Naive thymus-derived CD4-positive, alpha-beta T cell (primary cell): ENCODE measurements at places on chromosomes 12 and 14. TPM values are rescaled to one million over a fixed set of nuclear protein-coding genes. Genes with fewer than 3 reads are reported as not detected.

DNA sequence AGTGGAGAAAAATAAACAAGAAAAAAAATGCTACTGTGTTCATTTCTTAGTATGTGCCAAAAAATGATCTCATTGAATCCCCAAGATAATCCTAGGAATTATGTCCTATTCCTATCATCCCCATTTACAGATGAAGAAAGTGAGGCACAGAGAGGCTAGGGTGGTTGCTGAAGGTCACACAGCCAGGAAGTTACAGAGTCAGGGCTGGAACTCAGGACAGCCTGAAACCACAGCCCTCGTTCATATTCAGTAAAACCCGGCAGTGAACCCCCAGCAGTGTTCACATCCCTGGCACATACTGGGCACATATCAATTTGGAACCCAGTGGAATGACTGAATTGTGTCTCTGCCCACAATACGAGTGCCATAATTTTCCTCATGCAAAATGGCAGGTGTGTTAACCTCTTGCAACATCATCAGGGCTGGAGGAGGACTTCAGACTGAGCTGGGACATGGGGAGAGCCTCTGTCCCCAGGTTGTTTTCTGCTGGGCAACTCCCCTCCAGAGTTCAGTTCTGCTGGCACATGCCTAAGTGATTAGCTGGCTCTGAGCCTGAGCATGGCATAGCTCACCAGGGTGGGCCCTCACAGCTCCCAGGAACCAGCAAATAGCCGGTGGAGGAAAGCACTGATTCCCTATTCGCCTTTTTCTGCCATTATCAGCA is 2.0 kb upstream of the PPP1CC start:
- no peaks in the 10 kb centered on the region for H3K27me3 ChIP-seq
- DNase-seq, result no peak
- H3K4me1 ChIP-seq, result peaks cover 2% of the 10 kb centered on the region
- no peaks in the 10 kb centered on the region for H3K36me3 ChIP-seq

- no peak overlapping the region for H3K27ac ChIP-seq
- H3K4me3 ChIP-seq, result no peak overlapping the region
- H3K4me1 ChIP-seq, result peaks cover 11% of the 10 kb centered on the region
These were observed 30.6 kb upstream of the SLC2A3 start for GRCh38 chr12:7966563-7966962.

Gene KRT83
- total RNA-seq, result not detected

DNA sequence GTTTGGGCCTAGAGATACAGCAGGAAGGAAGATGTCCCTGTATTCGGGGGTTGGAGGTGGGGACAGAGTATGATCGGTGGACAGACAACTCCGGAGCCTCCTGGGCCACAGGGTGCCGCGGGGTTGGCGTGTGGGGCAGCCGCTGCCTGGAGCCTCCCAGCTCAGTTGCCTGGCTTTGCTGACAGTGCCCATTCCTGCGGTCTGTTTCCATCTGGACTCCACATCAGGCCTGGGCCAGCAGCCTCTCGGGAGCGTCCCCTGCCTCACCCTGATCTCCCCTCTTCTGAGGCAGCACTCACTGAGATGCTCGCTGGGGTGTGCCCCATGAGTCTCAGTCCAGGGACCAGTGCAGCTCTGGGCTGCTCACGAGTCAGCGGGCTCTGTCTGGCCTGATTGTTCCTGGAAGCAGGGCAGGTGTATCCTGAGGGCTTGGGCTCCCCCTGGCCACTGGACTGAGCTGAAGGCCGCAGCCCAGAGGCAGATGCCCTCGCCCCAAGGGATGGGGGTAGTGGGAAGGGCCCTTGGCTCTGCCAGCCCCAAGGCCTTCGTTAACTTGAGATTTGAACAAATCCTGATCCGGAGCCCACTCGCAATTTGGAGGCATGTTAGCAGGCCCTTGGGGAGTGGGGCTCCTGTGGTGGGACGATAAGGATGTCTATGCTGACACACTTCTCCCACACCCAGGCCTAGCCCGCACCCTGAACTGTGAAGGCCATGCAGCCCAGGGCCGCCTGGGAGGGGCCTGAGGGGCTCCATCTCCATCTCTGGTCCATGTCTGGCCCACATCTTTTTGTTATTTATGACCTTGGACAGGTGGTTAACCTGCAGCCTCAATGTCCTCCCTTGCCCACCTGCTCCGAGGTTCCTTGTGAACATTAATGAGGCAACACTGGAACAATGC is 7.5 kb downstream of the HIP1R start:
- H3K4me3 ChIP-seq, result no peak overlapping the region
- no peak for DNase-seq
- H3K4me1 ChIP-seq, result no peaks in the 10 kb centered on the region
- H3K27ac ChIP-seq, result no peak overlapping the region
- no peaks in the 10 kb centered on the region for H3K36me3 ChIP-seq
- H3K27me3 ChIP-seq, result no peaks in the 10 kb centered on the region

- peak overlapping the region; percentile 90 for H3K27ac ChIP-seq
- peak overlapping the region; percentile 82 for H3K4me3 ChIP-seq
- H3K27me3 ChIP-seq, result no peaks in the 10 kb centered on the region
- peaks cover 6% of the 10 kb centered on the region for H3K36me3 ChIP-seq
These were observed 3.1 kb downstream of the DGKA start for GRCh38 chr12:55933799-55934742.

DNA sequence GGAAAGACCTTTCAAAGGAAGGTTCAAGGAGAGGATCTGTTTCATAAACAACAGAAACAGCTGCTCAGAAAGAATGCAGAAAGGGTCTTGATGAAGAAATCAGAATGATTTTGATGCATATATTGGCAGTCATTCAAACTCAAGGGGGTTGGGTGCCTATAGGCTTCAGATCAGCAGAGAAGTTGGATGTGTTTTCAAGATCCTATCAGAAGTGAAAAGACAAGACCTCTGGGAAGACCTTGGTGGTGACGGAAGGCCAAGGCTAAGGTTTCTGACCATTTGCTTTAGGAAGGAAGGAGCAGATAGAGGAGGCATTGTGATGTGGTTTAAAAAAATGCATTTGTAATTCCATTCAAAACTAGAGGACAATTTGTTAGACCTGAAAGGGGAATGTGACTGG is 15.2 kb upstream of the PTPRB start:
- no peaks in the 10 kb centered on the region for H3K27me3 ChIP-seq
- DNase-seq, result no peak
- no peaks in the 10 kb centered on the region for H3K36me3 ChIP-seq
- no peak overlapping the region for H3K27ac ChIP-seq
- no peaks in the 10 kb centered on the region for H3K4me1 ChIP-seq
- no peak overlapping the region for H3K4me3 ChIP-seq

DNA sequence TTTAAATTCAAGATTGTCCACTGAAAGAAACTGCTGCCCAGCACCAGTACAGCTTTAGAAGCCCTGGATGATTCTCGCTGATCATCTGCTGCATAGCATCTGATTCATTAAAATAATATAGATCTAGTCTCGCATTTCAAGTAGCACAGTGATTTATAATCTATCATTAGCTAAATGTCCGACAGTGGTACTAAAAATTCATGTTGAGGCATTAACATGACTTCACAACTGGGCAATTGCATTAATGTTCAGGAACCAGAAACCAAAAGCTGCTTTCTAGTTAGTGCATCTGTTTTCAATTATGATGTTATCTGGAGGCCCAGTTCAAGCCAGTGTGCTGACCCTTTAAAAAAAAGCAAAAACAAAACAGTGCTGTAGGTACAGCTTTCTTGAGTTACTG is 1987.2 kb upstream of the SEL1L start:
- no peaks in the 10 kb centered on the region for H3K27me3 ChIP-seq
- no peak overlapping the region for H3K27ac ChIP-seq

Gene AKAP5
- 0.11 TPM for total RNA-seq

DNA sequence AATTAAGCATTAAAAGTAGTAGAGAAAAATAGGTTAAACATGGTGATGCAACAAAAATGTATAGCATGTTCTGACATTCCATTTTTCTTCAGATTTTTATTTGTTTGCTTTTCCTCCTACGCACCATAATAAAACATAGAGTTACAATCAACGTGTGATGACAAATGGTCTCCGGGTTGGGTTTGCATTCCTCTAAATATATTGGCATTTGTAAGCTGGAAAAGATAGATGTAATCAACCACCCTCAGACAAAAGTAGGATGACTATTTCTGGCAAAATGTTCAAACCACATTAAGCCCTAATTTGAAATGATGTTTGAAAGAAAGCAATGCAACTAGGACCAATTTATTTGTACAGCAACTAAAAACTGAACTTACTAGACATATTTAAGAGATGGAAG is 58.4 kb downstream of the SLC25A21 start:
- H3K4me3 ChIP-seq, result no peak overlapping the region
- H3K4me1 ChIP-seq, result no peaks in the 10 kb centered on the region
- DNase-seq, result no peak
- H3K27me3 ChIP-seq, result no peaks in the 10 kb centered on the region
- no peak overlapping the region for H3K27ac ChIP-seq

DNA sequence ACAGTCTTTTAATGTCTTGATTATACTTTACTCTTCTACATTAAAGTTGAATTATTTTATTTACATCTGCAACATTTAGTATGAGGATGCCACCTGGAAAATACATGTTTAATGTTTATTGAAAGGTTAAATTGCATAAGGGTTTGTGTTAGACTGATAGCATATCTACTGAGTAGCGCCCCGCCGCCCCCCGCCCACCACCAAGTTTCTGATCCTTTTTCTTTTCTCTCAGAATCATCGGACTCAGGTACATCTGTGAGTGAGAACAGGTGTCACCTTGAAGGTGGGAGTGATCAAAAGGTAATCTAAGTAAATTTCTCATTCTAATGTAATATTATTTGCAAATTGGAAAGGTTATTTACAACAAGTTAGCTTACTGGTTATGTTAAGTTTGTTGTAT is 16.2 kb downstream of the MDM2 start:
- no peak overlapping the region for H3K4me3 ChIP-seq
- no peaks in the 10 kb centered on the region for H3K4me1 ChIP-seq
- DNase-seq, result no peak
- peaks cover 17% of the 10 kb centered on the region for H3K36me3 ChIP-seq
- no peaks in the 10 kb centered on the region for H3K27me3 ChIP-seq

Gene ACSS3
- not detected for total RNA-seq

Gene PLCZ1
- total RNA-seq, result not detected in 2 replicates

DNA sequence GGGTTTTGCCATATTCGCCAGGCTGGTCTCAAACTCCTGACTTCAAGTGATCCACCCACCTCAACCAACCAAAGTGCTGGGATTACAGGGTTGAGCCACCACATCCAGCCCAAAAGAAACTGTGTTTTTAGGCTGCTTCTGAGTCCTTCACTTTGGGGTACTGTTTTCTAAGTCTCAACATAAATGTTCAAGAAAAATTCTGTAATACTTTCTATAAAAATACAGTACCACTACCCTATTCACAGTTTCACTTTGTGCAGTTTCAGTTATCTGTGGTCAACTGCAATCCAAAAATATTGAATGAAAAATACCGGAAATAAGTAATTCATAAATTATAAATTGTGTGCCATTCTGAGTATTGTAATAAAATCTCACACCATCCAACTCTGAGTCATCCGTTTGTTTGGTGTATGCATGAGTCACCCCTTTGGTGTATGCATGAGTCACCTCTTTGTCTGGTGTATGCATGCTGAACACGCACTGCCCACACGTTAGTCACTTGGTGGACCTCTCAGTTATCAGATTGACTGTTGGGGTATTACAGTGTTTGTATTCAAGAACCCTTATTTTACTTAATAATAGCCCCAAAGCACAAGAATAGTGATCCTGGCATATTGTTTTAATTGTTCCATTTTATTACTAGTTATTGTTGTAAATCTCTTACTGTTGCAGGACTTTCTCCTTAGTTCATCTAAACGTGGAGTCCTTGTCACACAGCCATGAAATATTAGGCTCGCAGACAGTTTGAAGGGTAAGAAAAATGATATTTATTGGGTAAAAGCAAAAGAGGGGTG is 190.2 kb downstream of the FSCB start:
- H3K4me3 ChIP-seq, result no peak overlapping the region
- H3K27me3 ChIP-seq, result no peaks in the 10 kb centered on the region
- DNase-seq, result no peak
- no peaks in the 10 kb centered on the region for H3K36me3 ChIP-seq
- no peaks in the 10 kb centered on the region for H3K4me1 ChIP-seq

Gene CCDC175
- total RNA-seq, result not detected

Gene RHEBL1
- 8.5 and 9.4 TPM in 2 replicates for total RNA-seq

Gene SPTB
- total RNA-seq, result 0.05 TPM

DNA sequence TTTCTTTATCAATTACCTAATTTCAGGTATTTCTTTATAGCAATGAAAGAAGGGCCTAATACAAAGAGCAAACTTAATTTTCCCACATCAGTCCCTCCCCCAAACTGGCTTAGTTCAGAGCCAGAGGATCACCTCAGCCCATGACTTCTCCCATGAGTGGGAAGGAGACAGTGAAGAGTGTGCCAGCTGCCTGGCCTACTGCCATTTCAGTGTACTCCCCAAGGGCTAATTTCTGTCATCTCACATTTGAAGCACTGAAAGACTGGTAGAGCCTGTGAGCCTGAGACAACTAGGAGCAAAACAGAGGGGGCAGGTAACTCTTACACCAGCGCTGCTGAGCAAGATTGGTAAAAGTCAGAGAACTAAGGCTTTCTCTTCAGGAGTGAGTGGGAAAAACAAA is 29.1 kb upstream of the ADAM20 start:
- no peaks in the 10 kb centered on the region for H3K27me3 ChIP-seq
- H3K36me3 ChIP-seq, result peaks cover 5% of the 10 kb centered on the region
- no peak for DNase-seq
- H3K4me1 ChIP-seq, result no peaks in the 10 kb centered on the region
- H3K4me3 ChIP-seq, result no peak overlapping the region

- no peak overlapping the region for H3K27ac ChIP-seq
- no peak overlapping the region for H3K4me3 ChIP-seq
- H3K27me3 ChIP-seq, result no peaks in the 10 kb centered on the region
- peaks cover 9% of the 10 kb centered on the region for H3K36me3 ChIP-seq
- peak; percentile 23 for DNase-seq
- no peaks in the 10 kb centered on the region for H3K4me1 ChIP-seq
These were observed 21.8 kb downstream of the GOLGA3 start for GRCh38 chr12:132806857-132807256.

Gene TMEM253
- total RNA-seq, result 0.70 TPM in 1 of 2 replicates, not detected in the other

- H3K4me1 ChIP-seq, result no peaks in the 10 kb centered on the region
- no peaks in the 10 kb centered on the region for H3K36me3 ChIP-seq
- no peak for DNase-seq
- no peaks in the 10 kb centered on the region for H3K27me3 ChIP-seq
These were observed 121.3 kb upstream of the NUDT4 start for GRCh38 chr12:93256256-93256969.

DNA sequence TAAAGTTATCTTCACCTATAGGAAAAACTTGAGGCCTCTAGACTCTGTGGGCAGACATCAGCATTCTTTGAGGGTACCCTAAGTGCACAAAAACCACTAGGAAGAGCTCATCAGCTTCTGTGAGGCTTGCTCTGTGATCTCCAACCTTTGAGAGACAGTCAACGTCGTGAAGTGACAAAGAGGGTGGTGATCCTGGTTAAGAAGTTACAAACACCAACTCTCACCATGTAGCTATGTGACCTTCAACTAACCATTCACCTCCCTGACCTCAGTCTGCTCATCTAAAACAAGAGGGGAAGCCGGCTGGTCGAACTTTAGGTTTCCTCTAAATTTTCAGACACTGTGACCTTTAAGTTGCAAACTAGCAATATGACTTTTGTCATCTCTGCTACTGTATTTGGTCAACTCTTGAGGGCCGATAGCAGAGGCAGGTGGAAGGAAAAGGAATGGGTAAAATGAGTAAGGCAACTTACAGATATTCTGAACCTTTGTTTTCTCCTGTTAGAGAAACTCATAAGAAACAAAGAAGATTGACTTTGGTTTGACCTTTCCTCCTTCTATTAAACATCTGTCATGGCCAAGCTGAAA is 103.2 kb upstream of the PARP11 start:
- H3K27ac ChIP-seq, result peak overlapping the region; percentile 36
- DNase-seq, result no peak
- H3K4me3 ChIP-seq, result no peak overlapping the region
- H3K27me3 ChIP-seq, result no peaks in the 10 kb centered on the region
- peaks cover 26% of the 10 kb centered on the region for H3K4me1 ChIP-seq

Gene COX8C
- not detected for total RNA-seq

Gene PROX2
- not detected for total RNA-seq

Gene EFCAB11
- total RNA-seq, result 1.2 TPM
